ENCODE measurements at places on chromosomes 11 and 22. TPM values are rescaled to one million over a fixed set of nuclear protein-coding genes. Genes with fewer than 3 reads are reported as not detected.

Gene OR2AT4
- not detected for polyA plus RNA-seq

Gene SMPD1
- 0.97 TPM for polyA plus RNA-seq

Gene MPPED2
- 4.4 TPM for polyA plus RNA-seq

Gene GLB1L3
- polyA plus RNA-seq: 27.1 TPM

Gene GRAMD1B
- 4.6 TPM for polyA plus RNA-seq

Gene P2RY2
- 0.40 TPM for polyA plus RNA-seq

Gene PRR33
- not detected for polyA plus RNA-seq

Gene SYCE3
- not detected for polyA plus RNA-seq

Gene MS4A4E
- polyA plus RNA-seq: not detected

Gene OR4D5
- polyA plus RNA-seq: not detected

Gene PGA5
- 0.45 TPM for polyA plus RNA-seq

Gene PKDREJ
- 0.03 TPM for polyA plus RNA-seq

Gene BCO2
- polyA plus RNA-seq: 1.1 TPM

Gene RIMBP3C
- polyA plus RNA-seq: 0.03 TPM

Gene OR10A2
- polyA plus RNA-seq: 0.27 TPM

Gene CHADL
- polyA plus RNA-seq: 0.70 TPM

Gene MALAT1
- polyA plus RNA-seq: 6,020 TPM

Gene CRYBB2
- polyA plus RNA-seq: not detected

Gene BTBD18
- polyA plus RNA-seq: 0.31 TPM

Gene PARVA
- polyA plus RNA-seq: 5.8 TPM

Gene PNPLA5
- 2.3 TPM for polyA plus RNA-seq

Gene TYR
- 0.08 TPM for polyA plus RNA-seq

Gene C1QTNF5
- polyA plus RNA-seq: 1.8 TPM

Gene ARHGAP20
- polyA plus RNA-seq: 0.05 TPM

Measured in GM23338 (cell line).